ENCODE measurements at places on chromosomes 5 and 9. TPM values are rescaled to one million over a fixed set of nuclear protein-coding genes. Genes with fewer than 3 reads are reported as not detected.

- H3K27ac ChIP-seq: no peak overlapping the region
- no peak for DNase-seq
- peaks cover 13% of the 10 kb centered on the region for H3K27me3 ChIP-seq
- H3K4me1 ChIP-seq: peaks cover 4% of the 10 kb centered on the region
Measured at GRCh38 chr5:127421471-127421870, 96.0 kb upstream of the PRRC1 start.

- no peak for DNase-seq
- H3K27me3 ChIP-seq: no peaks in the 10 kb centered on the region
- no peak overlapping the region for H3K4me3 ChIP-seq
- no peaks in the 10 kb centered on the region for H3K36me3 ChIP-seq
- H3K4me1 ChIP-seq: no peaks in the 10 kb centered on the region
- H3K27ac ChIP-seq: no peak overlapping the region
Measured at GRCh38 chr9:14066831-14067230, 247.1 kb downstream of the NFIB start.

SLC46A2 gene
- not detected for total RNA-seq

DNA sequence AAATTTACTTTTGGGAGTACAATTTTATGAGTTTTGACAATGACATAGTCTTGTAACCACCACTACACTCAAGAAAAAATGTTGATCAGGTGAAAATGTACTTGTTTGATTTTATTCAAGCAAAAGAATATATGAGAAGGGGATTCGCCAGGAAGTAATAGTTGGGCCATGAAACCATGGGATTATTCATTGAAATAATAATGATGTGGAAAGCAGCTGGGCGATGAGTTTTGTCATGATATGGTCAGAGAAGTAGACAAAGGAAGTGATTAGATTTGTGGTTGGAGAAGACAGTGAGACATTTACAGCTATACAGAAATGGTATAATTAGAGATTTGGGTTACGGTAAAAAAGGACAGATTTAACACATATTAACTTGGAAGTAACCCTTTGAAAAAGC lies 11.2 kb downstream of the HMGCR start:
- DNase-seq: no peak
- H3K4me1 ChIP-seq: peaks cover 28% of the 10 kb centered on the region
- no peak overlapping the region for H3K27ac ChIP-seq

GRCh38 chr5:81787474-81788242 lies 36.8 kb upstream of the SSBP2 start:
- H3K4me1 ChIP-seq: no peaks in the 10 kb centered on the region
- H3K36me3 ChIP-seq: no peaks in the 10 kb centered on the region
- no peak overlapping the region for H3K4me3 ChIP-seq
